ENCODE measurements at places on chromosomes 6 and 20. TPM values are rescaled to one million over a fixed set of nuclear protein-coding genes. Genes with fewer than 3 reads are reported as not detected.

DNA sequence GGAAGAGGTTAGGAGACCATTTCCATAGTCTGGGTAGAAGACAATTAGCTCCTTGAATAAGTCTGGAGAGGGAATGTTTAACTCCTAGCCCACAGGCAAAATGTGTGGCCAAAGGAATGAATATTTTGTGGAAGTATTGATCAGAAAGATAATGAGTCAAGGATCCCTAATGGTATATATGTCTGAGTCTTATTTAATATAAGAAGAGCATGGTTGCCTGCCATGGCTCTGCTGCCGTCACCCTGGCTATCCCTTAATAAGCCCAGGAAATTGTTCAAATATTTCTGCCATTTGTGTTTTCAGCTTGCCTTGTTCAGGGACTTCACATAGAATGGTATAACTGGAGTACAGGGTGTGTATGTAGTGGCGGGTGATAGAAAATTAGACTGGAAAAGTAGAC is 18.1 kb upstream of the CALHM6 start:
- DNase-seq: no peak

- no peak for DNase-seq
These were observed 10.1 kb upstream of the PRL start for GRCh38 chr6:22306741-22307466.

FRK gene
- total RNA-seq: 5.1 TPM

PDE10A gene
- total RNA-seq: 0.32 TPM

- no peak for DNase-seq
These were observed 16.8 kb upstream of the FRMD1 start for GRCh38 chr6:168095716-168096250.

- DNase-seq: peak; percentile 79
These were observed 83.7 kb downstream of the SULF2 start for GRCh38 chr20:47701612-47702011.

DNA sequence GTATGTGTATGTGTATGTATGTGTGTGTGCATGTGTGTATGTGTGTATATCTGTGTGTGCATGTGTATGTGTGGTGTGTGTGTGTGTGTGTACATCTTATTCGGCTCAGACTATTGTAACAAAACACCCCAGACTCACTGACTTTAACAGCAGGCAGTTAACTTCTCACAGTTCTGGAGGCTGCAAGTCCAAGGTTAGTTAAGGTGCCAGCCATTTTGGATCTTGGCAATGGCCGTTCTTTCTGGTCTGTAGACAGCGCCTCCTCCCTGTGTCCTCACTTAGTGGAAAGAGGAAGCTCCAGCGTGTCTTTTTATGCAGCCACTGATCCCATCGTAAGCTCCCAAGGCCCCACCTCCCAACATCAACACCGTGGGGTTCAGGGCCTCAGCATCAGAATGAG is 128.3 kb upstream of the THBS2 start:
- DNase-seq: no peak

ADA gene
- 33.6 TPM for total RNA-seq

DNA sequence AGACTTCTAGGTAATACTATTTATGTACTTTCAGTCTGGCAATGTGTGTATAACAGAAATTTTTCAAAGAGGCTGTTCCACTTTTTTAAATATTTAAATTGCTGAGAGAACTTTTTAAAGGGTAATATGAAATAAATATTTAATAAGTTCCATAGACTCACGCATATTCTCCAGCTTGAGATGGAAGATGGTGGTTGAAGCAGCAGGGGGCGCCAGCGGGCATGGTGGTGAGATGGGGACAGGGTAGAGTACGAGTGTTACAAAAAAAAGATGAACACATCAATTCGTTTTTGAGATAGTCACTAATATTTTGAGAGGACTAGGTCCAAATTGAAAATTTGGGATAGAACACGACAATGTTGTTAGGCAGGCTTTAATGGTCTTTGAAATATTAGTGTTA is 68.4 kb downstream of the RSPO3 start:
- no peak for DNase-seq

RIPPLY2 gene
- total RNA-seq: not detected

COL20A1 gene
- total RNA-seq: 0.87 TPM

GRCh38 chr6:49849213-49849907 is 17.0 kb downstream of the CRISP1 start:
- peak; percentile 35 for DNase-seq

Measured in Caki2 (cell line).